Activated T-cell treated with anti-CD3 and anti-CD28 coated beads for 1 hour (primary cell): ENCODE measurements at places on chromosomes 3 and 15.

- DNase-seq = no peak
Measured at GRCh38 chr3:115903843-115904242, 280.5 kb downstream of the GAP43 start.

DNA sequence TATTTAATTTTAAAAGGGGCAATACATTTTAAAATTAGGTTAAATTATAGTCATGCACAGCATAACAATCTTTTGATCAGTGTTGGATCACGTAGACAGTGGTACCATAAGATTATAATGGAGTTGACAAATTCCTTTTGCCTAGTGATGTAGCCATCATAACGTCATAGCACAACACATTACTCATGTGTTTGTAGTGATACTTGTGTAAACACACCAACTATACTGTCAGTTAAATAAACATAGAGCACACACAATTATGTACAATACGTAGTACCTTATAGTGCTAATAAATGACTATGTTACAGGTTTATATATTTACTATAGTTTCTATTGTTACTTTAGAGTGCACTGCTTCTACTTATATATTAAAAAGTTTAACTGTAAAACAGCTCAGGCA lies 31.2 kb downstream of the FOXB1 start:
- no peak for DNase-seq

DNA sequence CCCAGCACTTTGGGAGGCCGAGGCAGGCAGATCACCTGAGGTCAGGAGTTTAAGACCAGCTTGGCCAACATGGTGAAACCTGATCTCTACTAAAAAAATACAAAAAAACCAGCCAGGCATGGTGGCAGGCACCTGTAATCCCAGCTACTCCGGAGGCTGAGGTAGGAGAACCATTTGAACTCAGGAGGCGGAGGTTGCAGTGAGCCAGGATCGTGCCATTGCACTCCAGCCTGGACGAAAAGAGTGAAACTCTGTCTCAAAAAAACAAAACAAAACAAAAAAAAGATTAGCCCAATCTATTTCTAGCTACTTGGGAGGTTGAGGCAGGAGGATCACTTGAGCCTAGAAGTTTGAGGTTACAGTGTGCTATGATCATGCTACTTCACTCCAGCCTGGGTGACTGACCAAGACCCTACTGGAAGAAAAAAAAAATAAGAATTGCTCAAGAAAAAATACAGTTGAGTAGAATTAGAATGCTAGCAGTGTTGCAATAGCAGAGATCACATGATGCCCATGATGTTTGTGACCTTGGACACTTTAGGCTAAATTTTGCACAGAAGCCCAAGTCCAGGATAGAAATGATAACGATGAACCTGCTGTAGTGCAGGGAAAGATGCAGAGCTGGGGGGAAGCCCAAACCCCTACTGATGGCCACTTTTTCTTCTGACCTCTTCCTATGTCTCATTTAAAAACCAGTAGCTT lies 162.2 kb downstream of the LPP start:
- no peak for DNase-seq

- DNase-seq = no peak
Measured at GRCh38 chr3:14512942-14513327, 27.2 kb downstream of the GRIP2 start.

DNA sequence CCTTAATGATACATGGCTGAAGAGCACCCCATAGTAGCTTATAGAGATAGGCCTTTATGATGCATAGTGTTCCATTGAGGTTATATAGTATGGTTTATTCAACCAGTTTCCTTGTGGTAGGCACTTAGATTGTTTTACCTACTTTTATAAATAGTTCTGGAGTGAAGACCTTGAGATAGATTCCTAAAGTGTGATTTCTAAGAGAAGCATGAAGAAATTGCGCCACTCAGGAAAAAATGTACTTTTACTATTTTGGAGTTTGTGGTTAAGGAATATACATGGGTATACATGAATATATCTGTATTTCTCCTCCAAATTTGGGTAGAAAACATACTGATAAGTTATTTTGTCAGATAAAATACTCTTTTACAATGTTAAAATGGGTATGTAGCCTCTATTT lies 70.5 kb downstream of the CHD2 start:
- no peak for DNase-seq

DNA sequence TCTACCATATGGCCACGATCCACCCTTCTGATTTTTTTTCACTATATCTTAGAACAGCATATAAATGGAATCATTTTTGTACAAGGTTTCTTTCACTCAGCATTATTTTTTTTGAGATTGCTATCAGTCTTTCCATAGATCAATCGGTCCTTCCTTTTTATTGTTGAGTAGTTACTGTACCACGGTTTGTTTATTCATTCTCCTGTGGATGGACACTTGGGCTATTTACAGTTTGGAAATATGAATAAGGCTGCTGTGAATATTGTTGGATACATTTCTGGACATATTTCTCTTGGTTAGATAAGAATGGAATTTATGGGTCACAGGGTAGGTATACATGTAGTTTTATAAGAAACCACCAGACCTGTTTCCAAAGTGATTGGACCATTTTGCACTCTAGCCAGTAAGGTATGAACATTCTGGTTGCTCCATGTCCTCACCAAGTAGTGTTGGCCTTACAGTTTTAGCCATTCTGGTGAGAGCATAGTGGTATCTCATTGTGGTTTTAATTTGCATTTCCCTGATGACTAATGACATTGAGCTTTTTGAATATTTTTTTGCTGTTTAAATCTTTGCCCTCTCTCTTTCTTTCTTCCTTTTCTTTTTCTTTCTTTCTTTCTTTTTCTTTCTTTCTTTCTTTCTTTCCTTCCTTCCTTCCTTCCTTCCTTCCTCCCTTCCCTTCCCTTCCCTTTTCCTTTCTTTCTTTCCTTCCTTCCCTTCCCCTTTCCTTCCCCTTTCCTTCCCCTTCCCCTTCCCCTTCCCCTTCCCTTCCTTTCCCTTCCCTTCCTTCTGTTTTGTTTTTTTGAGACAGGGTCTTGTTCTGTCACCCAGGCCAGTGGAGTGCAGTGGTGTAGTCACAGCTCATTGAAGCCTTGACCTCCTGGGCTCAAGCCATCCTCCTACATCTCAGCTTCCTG lies 49.2 kb downstream of the LRRK1 start:
- DNase-seq = no peak
